ENCODE measurements at places on chromosomes 5 and 9.

DNA sequence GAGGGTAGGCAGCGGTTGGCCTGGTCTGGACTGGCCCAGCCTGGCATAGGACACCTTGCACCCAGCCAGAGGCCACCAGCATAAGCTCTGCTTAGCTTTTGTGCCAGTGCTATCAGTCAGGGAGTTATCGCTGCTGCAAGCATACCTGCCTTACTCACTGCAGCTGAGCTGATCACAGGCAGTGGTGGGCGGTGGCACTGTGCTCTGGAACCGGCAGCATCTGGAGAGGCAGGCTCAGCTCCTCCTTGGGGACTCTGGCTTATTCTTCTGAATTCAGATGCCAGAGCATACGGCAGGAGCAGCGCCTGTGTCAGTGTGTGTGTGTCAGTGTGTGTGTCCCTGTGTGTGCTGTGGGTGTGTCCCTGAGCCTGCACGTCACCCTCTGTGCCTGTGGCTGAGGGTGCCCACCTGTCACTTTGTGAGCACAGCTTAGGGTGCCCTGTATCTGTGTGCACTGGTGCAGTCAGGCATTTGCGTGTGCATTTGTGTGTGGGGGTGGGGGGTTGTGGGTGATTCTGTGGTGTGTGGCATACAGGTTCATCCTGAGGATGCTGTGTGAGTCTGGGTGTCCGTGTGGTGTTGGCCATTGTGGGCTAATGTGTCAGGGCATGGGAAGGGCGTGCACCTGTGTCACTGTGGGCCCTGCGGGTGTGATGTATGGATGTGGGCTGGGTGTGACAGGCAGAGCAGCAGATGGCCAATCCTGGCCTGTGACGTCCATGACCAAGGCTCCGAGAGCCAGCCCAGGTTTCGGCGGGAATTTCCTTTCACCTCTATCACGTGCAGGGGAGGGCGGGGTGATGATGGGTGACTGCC, 23.5 kb downstream of the LMX1B start:
- peak; percentile 15 for DNase-seq

- DNase-seq, result no peak
Observed at GRCh38 chr9:125561509-125562148, 145.4 kb downstream of the MAPKAP1 start.

- DNase-seq, result peak; percentile 53
Observed at GRCh38 chr9:112334432-112334841, 1.0 kb upstream of the PTBP3 start.

GRCh38 chr5:36646100-36646499, 39.7 kb downstream of the SLC1A3 start:
- no peak for DNase-seq

- no peak for DNase-seq
Observed at GRCh38 chr5:173099461-173099860, 43.3 kb downstream of the CREBRF start.

- no peak for DNase-seq
Observed at GRCh38 chr5:134817006-134817405, 28.8 kb upstream of the C5orf24 start.

- no peak for DNase-seq
Observed at GRCh38 chr9:101912698-101913097, 174.3 kb upstream of the GRIN3A start.

- DNase-seq, result peak; percentile 45
Observed at GRCh38 chr5:177557041-177557647, 2.8 kb upstream of the FAM193B start.

DNA sequence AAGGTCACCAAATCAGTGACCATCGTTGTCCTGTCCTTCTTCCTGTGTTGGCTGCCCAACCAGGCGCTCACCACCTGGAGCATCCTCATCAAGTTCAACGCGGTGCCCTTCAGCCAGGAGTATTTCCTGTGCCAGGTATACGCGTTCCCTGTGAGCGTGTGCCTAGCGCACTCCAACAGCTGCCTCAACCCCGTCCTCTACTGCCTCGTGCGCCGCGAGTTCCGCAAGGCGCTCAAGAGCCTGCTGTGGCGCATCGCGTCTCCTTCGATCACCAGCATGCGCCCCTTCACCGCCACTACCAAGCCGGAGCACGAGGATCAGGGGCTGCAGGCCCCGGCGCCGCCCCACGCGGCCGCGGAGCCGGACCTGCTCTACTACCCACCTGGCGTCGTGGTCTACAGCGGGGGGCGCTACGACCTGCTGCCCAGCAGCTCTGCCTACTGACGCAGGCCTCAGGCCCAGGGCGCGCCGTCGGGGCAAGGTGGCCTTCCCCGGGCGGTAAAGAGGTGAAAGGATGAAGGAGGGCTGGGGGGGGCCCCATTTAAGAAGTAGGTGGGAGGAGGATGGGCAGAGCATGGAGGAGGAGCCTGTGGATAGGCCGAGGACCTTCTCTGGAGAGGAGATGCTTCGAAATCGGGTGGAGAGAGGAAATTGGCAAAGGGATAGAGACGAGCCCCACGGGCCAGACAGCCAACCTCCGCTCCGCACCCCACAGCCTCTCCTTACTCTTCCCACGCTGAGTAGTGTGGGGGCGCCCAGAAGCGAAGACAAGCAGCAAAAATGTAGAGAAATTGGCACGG, 1.7 kb downstream of the RXFP3 start:
- DNase-seq, result no peak

All from activated CD4-positive, alpha-beta T cell treated with anti-CD3 and anti-CD28 coated beads, Interleukin-2, amount 10 ng/mL, durations not matched to agents 7 days and 5 days (primary cell).